ENCODE measurements at places on chromosomes 6 and 20.

DNA sequence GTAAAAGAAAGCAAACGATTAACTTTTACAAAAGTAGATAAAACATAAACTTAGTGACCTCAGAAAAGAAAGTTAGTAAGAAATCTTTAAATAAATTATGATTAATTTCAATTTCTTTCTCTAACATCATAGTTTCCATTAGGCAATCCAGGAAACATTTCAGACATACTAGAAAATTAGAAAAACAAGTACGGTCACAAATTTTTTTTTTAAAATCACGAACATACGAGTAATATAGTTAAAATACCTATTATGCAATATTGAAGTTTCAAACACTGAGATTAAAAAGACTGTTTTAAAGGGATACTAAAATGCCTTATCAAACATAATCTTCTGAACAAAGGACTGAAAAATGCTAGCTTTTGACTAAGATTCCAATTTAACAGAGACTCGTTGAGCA lies 26.2 kb downstream of the NOL7 start:
- no peak for DNase-seq

DNA sequence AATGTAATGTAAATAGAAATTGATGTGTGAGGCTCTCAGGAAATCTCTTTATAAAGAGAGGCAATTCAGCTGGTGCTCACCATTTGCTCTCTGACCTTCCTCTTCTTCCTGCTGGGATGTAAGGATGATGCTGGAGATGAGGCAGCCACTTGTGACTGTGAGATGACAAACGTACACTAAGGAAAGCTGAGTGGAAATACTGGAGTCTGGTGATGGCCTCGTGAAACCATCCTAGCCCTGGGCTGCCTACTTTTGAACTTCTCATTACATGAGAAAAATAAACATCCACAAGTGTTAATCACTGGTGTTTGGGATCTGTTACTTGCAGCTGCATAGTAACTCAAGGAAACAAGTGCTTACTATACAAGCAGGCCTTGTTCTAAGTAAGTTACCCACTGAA lies 114.9 kb upstream of the NHSL1 start:
- DNase-seq, result no peak

DNA sequence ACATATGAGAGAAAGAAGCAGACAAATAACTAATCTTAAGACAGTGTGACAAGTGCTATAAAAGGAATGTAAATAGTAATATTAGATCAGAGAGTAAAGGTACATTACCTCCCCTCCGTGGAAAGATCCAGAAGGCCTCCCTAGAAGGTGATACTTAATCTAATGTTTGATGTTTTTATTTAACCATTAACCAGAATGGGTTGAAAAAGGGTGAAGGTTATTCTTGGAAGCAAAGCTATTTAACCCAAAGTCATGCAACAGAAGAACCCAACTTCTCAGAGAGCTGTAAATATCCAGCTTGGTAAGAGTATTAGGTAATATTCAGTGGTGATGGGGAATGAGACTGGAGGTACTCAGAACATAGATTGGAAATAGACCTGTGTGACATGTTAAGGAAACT lies 68.0 kb upstream of the HIVEP1 start:
- DNase-seq, result no peak

DNA sequence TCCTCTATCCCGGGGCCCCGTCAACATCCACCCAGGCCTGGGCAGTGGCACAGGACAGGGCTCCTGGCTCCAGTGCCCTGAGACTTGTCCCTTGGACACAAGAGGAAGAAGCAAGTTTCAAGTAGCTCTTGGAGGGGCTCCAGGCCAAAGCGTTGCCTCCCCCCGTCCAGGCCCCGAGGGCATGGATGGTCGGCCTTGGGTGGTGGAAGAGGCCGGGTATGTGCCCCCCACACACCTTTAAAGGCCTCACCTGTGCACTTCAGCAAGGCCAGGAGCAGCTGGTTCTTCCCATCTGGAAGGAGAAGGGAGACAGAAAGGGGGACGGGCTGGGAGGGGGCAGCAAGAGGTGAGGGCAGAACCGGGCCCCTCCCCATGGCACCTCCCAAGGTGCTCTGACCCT lies 190.3 kb downstream of the PREX1 start:
- no peak for DNase-seq

DNA sequence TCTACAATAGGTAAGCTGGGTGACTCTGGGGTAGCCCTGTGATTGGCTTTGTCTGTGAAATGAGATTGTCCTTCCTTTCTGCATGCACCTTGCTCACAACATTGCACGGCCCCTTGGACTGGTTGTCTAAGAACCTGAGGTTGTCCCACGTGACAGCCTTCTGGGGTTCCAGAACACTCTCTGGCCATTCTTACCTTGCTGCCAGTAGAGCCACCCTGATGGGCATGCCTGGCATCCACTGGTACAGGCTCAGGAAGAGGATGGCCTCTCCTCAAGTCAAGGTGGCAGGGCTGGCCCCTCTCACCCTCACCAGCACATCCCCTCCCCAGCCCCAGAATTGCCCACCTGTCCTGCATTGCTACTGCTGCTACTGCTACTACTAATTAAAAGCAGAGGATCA lies 335.0 kb downstream of the PACRG start:
- no peak for DNase-seq

GRCh38 chr6:106529438-106529837 lies 99.9 kb downstream of the RTN4IP1 start:
- no peak for DNase-seq

DNA sequence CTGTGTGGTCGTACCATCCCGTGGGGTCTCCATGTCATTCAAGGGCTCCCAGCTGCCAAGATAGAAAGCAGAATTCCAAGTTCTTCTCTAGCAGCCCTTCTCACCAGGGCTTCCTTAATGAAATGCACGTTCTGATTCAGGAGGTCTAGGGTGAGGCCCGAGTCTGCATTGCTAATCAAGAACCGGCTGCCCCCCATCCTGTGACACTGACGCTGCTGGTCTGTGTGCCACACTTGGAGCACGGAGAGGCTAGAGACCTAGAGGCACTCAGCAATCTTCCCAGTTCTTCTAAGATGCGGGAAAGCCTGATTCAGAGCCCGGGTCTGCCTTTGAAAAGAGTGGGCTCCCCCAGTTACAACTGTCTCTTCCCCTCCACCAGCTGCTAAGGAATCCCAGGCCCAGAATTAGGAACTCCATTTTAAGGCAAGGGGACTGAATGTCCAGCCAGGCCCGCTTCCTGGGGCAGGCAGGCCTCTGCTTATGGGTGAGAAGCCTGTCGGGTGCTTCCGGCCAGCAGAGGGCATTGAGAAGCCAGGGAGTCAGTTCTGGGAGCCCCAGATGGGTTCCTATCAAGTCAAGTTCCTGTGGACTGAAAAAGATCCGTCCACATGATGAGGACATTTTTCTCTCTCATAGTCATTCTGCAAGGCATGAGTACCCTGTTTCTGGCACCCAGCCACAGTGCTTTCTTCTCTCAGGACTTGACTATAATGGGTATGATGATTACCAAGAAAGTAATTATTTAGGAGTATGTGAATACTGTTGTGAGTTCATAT lies 69.8 kb upstream of the RIN2 start:
- no peak for DNase-seq

DNA sequence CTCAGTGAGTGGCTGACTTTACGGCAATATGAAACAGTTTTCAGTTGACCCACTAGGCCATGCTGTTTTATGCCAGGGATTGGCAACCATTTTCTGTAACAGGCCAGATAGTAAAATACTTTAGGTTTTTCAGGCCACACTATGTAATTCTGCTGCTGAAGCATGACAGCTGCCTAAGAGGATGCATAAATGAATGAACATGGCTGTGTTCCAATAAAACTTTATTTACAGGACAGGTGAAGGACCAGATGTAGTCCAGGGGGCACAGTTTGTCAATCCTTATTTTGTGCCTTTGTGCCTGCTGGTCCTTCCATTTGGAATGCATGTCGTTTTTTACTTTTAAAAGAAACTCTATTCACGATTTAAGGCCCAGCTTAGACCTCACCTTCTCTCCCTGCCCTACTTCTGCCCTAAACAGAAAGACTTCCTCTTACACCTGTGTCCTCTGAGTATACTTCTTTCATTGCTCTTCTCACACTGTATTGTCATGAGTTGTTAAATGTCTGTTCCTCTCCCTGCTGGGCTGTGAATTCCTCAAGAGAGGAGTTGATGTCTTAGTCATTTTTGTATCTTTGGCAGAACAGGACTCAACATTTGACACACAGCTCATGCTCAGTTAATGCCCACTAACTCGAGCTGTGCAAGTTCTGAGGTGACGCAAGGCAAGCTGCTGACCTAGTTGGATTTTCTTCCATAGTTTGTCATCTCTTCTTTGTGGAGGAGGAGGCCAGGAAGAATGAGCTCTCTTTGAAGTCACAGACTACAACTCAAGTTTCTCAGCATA lies 90.1 kb upstream of the MAP7 start:
- no peak for DNase-seq

GRCh38 chr6:164478426-164478825 lies 831.0 kb downstream of the C6orf118 start:
- DNase-seq, result no peak

GRCh38 chr20:31920275-31920855 lies 31.5 kb downstream of the PDRG1 start:
- no peak for DNase-seq

GRCh38 chr6:4853349-4853748 lies 77.1 kb downstream of the CDYL start:
- DNase-seq, result no peak

DNA sequence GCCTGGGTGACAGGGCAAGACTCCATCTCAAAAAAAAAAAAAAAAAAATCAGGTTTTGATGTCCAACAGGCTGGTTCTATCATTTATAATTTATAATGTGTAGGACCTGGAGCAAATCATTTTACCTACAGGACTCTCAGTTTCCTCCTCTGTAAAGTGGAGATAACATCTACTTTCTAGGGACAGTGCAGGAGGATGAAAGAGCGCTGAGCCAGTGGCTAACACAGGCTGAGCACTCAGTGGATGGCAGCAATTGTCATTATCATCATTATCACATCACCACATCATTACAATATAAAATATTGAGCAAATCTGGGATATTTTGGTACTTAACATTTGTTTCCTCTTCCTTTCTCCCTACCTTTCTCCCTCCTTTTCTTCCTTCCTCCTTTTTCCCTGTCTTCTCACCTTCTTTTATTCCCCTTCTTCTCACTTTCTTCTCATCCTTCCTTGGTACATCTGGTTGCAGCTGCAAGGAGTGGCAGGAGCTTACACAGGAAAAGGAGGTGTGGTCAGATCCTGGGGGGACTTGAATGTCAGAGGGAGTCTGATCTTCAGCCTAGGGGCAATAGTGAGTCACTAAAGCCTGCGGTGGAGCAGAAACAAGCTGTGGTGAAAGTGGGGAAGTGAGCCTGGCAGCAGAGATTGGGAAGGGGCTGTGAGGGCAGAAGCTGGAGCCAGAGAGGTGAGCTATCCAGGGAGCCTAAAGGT lies 24.6 kb upstream of the CTNNBL1 start:
- no peak for DNase-seq

GRCh38 chr20:58828136-58828535 lies 22.6 kb downstream of the GNAS-AS1 start:
- DNase-seq, result no peak

- peak; percentile 46 for DNase-seq
Observed at GRCh38 chr6:169654598-169655391, 47.0 kb downstream of the WDR27 start.

DNA sequence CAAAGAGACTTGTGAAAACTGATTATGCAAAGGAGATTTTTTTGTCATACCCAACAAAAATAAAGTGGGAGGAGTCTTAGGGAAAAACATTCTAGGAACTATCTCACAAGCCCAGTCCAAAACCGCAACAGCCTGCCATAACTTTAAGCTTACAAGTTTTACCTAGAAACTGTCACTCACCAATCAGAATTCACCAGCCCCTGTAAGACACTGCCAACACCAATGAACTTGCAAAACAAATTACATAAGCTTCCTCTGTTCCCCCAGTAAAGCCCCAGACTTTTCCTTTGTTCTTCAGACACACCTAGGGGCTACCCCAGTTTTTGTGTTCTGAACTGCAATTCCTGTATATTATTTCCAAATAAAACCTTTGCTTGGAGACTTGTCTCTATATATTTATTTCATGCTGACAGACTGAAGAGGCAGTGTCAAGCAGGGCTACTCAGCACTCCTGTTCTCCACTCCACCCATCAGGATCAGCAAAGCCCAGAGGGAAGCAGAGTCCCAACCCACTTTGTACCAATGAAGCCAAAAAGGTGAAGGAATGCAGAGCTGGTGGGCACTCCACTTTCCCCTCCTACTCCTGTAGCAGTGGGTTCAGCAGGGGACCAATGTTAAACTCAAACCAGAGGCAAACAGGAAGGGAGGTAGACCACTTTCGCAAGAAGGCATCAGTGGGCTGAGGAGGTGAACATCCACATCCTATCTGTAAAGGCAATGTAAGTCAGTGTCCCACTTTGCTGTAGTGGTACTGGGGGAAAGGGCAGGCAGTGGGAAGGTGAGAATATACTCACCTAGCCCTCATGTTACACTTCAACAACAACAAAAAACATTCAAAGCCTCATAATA lies 142.5 kb upstream of the RUNX2 start:
- DNase-seq, result no peak

GRCh38 chr6:113018351-113019151 lies 671.4 kb downstream of the RFPL4B start:
- no peak for DNase-seq

DNA sequence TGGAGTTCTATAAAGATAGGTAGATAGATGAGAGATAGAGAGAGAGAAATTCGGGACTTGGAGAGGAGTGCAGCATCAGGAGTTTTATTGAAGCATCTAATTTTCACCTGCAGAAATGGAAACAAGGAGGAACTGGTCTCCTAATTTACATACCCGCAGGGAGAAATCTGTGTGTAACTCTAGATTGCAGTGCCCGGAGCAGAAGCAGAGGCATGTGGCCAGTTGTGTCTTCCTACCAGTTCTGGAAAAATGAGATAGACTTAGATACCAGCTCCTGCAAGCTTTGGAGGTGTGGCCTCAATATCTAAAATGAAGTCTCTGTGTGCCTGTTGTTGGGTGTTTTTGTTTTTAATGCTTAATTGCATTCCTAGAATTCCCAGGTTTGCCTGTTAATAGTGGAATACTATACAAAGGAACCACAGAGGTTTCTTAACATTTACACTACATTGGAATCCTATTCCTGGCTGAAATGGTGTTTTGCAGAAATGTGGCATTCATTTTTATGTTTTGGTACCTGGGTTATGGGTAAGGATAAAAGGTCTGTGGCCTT lies 57.4 kb downstream of the DTD1 start:
- DNase-seq, result no peak

GRCh38 chr20:56627122-56628014 lies 1.7 kb upstream of the TFAP2C start:
- DNase-seq, result no peak

- DNase-seq, result no peak
Observed at GRCh38 chr6:6479785-6480184, 108.7 kb upstream of the LY86 start.

GRCh38 chr6:114342826-114343781 lies at the start of gene HS3ST5:
TSS of gene HS3ST5 (minus strand) at chr6:114343023. CDS start at chr6:114062845, 280,178 bp downstream.
- no peak for DNase-seq
